ENCODE measurements at places on chromosomes 2 and 18.

- no peak for DNase-seq
Measured at GRCh38 chr2:159895258-159896065, 97.5 kb upstream of the CD302 start.

- DNase-seq = no peak
Measured at GRCh38 chr18:58579561-58580047, 49.3 kb downstream of the ALPK2 start.

DNA sequence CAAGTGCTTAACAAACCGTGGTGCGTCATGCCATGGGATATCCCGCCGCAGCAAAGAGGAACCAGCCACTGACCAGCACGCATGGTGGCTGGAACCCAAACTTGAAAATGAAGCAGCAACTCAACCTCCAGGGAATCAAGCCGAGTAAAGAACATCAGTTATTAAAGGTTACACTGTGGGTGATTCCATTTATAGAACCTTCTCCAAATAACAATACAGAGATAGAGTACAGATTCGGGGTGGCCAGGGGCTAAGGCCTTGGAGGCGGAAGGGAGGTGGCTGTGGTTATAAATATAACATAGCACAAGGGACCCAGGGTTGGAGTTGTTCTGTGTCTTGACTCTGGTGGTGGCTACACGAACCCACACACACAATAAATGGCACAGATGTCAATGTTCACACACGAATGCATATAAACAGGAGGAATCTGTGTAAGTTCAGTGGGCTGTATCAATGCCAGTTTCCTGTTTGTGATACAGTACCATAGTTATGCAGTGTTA lies 123.1 kb downstream of the EIPR1 start:
- DNase-seq = no peak

DNA sequence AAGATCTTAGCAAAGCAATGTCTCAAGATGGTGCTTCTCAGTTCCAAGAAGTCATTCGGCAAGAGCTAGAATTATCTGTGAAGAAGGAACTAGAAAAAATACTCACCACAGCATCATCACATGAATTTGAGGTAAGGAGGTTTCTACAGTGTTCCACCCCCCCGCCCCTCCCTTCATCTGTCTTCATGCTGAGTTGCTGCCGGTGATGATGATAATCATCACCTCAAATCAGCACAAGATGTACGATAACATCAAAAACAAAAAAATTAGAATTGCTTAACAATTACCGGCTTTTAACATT lies 14.6 kb downstream of the UGP2 start:
- no peak for DNase-seq

GRCh38 chr18:55997151-55997561 lies 409.2 kb upstream of the TCF4 start:
- DNase-seq = no peak

DNA sequence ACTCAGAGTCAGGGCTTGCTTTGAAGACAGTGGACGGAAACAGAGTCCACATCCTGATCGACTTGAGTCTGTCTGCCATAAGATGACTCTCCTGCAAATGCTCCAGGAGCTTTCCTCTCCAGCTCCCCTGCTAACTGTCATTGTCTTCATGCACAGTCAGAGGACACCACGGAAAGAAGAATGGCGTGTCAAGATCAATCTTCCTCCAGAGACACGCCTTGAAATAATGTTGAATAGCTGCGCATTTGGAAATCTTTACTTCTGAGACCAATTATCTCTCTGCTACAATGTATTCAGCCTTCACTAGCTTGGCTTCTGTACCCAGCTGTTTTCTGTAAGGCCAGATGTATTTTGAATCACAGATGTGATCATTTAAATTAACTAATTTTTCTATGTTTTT lies 457.2 kb downstream of the CDH2 start:
- no peak for DNase-seq

DNA sequence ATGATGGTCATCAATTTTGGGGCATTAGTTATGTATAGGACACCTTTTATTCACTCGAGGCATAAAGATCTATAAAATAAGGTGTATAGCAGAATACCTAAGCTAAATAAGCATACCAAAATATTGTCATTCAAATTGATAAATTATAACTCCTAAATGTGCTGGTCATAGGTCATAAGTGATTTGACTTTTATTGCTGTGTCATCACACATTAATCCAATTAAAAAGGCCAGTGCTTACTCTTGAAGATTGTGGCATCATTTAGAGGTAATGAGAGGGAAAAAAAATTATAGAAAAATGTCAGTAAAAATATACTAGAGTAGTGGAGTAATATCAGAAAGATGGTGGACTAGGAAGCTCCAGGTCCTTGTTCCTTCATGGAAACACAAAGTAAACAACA lies 346.9 kb upstream of the LRRTM1 start:
- no peak for DNase-seq

DNA sequence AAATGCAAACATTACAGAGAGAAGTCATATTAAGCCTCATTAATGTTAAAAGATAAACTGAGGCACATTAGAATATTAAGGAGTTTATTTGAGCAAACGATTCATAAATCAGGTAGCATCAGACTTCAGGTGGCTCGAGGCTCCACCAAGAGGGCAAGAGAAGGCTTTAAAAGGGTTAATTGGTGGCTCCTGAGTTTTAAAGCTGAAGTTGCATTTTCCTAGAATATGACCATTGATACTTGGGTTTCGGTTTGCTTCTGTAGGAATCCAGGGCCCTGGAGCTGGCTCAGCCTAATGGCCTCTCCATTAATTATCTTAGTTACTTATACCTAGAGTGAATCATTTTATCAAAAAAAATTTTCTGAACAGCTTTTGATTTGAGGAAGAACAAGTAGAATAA lies 123.7 kb upstream of the NABP1 start:
- DNase-seq = no peak

DNA sequence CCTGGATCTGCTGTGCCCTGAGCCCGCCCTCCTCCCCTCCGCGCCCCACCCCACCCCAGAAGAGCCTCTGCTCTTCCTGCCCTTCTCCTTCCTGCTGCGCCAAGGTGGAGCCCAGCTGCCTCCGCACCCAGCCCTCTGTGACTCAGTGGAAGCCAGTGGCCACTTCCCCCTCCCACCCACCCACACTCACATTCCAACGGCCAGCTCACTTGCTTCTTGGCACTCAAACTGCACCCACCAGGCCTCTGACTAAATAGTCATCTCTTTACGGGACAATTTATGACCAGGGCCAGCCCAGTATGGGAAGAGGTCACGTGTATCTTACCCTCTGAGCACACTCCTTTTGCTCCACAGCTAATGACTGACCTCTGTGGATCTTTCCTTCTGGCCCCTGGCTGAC lies 150.4 kb upstream of the SLC1A4 start:
- no peak for DNase-seq

GRCh38 chr2:204722691-204723090 lies 177.4 kb downstream of the PARD3B start:
- DNase-seq = no peak

DNA sequence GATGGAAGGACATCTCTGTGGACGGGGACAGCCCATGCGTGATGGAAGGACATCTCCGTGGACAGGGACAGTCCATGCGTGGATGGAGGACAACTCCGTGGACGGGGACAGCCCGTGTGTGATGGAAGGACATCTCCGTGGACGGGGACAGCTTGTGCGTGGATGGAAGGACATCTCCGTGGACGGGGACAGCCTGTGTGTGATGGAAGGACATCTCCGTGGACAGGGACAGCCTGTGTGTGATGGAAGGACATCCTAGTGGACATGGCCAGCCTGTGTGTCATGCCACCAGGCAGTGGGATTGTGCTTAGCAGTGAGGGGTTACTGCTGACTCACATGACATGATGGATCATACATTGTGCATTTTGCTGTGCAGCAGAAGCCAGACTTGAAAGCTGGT lies 30.0 kb upstream of the NFATC1 start:
- DNase-seq = no peak

- DNase-seq = no peak
Measured at GRCh38 chr2:241945311-241945710, 75.8 kb downstream of the RTP5 start.

GRCh38 chr2:163734401-163734800 lies 1.4 kb downstream of the FIGN start:
- no peak for DNase-seq

- DNase-seq = no peak
Measured at GRCh38 chr2:151978709-151979108, 120.1 kb downstream of the CACNB4 start.

GRCh38 chr2:20803226-20803682 lies 19.6 kb downstream of the LDAH start:
- no peak for DNase-seq

- DNase-seq = no peak
Measured at GRCh38 chr2:10286216-10287037, 16.3 kb upstream of the HPCAL1 start.

- peak; percentile 56 for DNase-seq
Measured at GRCh38 chr18:58887613-58887963, 22.9 kb downstream of the ZNF532 start.

DNA sequence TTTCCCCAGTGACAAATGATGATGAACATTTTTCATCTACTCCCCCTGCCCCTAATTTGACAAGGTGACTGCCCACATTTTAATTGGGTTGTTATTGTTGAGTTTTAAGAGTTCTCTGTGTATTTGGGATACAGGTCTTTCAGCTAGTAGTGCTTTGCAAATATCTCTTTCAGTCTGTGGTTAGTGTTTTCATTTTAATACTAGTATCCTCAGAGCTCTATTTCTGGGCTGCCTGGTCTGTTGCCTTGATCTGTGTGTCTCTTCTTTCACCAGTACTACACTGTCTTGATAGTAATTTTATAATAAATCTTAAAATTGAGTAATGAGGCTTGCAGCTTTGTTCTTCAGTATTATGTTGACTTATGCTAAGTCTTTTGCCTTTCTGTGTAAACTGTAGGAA lies 19.7 kb downstream of the EIF5B start:
- DNase-seq = no peak

All from ovary (tissue), 10 donors.